ENCODE measurements at places on chromosomes 11 and 22.

GRCh38 chr11:103862094-103862801 is 174.2 kb upstream of the DDI1 start:
- peak; percentile 3 for DNase-seq

- no peak for DNase-seq
Observed at GRCh38 chr11:75714211-75714610, 3.4 kb upstream of the MOGAT2 start.

- DNase-seq: no peak
Observed at GRCh38 chr11:95134491-95134890, 44.8 kb downstream of the ENDOD1 start.

DNA sequence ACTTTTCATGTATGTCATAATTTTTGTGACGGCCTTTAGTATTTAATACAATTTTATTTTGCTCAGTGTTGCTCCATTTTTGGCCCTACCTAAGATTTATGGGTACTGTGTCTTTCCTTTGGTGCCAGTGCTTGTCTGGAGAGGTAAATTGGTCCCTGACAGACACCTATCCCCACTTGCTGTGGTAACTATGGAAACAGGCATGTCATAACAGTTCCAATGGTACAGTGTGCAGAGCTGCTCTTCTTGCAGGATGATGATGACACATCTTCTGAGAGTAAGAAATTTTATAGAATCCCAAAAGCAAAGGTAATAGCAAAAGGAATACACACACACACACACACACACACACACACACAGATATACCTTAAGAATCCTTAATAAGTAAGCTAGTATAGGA is 118.5 kb downstream of the ELP4 start:
- DNase-seq: no peak

DNA sequence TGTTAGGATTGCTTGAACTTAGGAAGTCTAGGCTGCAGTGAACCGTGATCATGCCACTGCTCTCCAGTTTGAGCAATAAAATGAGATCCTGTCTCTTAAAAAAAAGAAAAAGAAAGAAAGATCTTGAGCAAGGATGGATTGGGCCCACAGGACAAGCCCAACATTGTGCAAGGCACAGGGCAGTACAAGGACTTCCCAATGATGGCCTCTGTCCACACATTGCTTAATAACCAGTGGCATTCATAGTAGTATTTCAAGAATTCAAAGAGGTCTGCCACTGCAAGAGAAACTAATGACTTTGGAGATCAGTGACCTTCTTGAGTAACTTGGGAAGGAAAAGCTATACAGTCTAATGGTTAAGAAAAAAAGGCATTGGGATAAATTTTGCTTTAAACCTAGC is 44.6 kb downstream of the SEZ6L start:
- no peak for DNase-seq

DNA sequence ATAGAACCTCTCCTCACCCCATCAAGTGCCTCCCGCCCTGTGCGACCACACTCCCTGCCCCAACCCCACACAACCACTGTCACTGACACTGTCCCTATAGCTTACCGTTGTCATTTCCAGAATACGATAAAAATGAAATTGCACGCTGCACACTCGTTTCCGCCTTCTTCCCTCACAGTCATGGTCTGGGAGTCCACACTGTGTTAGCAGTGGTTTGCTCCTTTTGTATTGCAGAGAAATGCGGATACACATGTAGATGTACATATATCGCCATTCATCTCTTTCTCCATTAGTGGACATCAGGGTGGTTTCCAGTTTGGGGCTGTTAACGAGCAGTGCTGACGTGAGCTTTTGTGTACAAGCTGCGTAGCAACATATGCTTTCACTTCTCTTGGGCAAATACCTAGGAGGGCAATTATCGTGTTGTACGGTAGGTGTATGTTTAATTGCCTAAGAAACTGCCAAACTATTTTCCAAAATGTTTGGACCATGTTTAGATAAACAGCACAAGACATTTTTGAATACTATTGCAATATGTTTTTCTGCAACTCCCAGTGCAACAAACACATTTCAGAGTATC is 59.2 kb upstream of the CD5 start:
- peak; percentile 56 for DNase-seq

All from GM06990 (cell line).